ENCODE measurements at places on chromosomes 5 and 9.

DNA sequence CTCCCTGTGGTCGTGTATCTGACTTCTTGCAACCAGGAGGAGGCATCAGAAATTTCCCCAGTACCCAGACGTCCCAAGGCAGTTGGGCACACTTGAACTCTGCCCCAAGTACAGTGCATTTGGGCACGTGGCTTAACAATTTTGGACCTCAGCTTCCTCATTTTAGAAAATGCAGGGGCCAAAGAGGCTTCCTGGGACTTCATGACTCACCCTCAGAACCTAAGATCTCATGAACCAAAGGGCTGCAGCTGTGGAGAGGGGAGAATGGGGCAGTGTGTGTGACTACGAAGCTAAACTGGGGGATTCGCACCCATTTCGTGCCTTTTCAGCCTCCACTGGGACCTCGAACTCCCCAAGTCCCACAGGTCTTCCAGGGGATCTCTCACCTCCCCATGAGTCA, 59.2 kb downstream of the SYK start:
- DNase-seq, result no peak

GRCh38 chr5:1220831-1221230, 4.3 kb upstream of the SLC6A18 start:
- no peak for DNase-seq

GRCh38 chr5:87399720-87400119, 13.0 kb downstream of the CCNH start:
- no peak for DNase-seq

GRCh38 chr5:67358186-67358585, 161.6 kb upstream of the CD180 start:
- no peak for DNase-seq

DNA sequence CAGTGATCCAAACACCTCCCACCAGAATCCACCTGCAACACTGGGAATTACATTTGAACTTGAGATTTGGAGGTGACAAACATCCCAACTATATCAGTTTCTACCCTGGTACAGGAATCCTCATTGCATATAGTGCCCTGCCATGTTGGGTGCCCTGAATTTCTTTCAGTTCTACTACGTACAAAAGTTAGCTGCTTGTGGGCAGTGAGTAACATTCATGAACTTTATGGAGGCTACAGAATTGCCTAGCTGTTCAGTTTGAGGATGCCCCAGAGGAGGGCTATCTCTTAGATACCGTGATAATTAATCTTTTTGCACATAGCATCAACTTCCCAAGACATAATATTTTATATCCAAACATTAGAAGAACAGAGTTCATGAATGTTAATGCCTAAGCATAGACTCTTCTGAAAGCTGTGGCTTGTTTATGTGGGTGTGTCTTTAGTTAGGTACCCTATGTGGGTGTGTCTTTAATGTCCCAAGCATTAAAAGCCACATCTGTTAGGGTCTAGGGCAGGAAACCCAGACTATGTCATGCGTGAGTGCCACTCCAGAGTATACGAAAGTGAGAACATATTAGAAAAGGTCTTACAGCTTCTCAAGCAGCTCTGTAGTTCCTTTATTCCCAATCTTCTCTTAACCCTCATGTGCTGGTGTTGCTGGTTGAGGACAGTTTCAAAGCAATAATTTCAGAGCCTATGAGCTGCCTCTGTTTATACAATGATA, 47.0 kb upstream of the CHD1 start:
- DNase-seq, result no peak

- DNase-seq, result no peak
Observed at GRCh38 chr9:3281399-3281798, 244.4 kb downstream of the RFX3 start.

DNA sequence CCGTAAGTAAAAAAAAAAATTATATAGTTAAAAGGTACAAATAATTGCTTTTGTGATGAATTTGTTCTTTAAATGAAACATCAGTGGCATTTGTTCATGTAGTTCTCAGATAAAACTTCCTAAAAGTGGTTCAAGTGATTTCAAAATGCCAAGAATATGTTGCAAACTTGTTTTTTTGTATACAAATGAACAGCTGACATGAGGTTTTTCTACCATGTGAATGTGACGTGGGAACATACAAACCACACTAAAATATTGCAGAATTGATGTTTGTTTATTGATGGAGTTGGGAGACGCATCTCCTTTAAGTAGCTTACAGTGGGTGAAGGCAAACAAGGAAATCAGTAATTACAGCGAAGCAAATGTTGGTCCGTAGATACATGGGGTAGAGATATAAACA, 16.9 kb downstream of the BASP1 start:
- DNase-seq, result no peak

DNA sequence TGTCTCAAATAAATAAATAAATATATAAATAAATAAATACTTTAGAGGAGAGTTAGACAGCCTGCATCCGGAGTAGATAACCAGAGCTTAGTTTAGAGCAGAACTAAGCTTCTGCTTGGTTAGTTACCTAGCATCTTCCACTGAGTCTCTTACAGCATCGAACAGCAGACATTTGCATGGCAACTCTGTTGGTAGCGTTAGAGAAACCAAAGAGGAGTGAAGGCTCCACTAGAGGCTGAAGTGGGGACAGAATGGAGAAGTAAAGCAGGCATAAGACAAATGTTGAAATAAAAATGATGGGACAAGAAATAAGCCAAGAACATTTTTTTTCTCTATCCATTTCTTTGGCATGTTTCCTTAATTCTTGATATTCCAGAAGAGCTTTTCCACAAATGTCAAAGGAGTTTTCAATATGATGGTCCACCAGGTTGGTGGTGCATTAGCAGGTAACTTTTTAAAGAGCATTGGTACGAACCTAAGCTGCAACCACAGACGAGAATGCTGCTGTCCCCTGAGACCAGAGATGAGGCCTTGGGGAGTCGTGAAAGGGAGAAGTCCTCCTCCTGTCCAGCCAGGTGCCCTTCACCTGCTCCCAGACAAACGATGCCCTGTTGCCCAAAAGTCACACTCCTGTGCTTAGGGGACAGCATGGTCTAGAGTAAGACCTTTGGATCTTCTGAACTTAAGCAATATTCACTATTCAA, 438.3 kb downstream of the DIRAS2 start:
- DNase-seq, result no peak

- no peak for DNase-seq
Observed at GRCh38 chr9:129170229-129170628, 7.8 kb downstream of the IER5L start.

- no peak for DNase-seq
Observed at GRCh38 chr5:92633176-92633575, 947.8 kb downstream of the NR2F1-AS1 start.

- peak; percentile 53 for DNase-seq
Observed at GRCh38 chr5:43422143-43422542, 10.0 kb upstream of the CCL28 start.

- no peak for DNase-seq
Observed at GRCh38 chr5:57007344-57007743, 55.4 kb upstream of the MIER3 start.

DNA sequence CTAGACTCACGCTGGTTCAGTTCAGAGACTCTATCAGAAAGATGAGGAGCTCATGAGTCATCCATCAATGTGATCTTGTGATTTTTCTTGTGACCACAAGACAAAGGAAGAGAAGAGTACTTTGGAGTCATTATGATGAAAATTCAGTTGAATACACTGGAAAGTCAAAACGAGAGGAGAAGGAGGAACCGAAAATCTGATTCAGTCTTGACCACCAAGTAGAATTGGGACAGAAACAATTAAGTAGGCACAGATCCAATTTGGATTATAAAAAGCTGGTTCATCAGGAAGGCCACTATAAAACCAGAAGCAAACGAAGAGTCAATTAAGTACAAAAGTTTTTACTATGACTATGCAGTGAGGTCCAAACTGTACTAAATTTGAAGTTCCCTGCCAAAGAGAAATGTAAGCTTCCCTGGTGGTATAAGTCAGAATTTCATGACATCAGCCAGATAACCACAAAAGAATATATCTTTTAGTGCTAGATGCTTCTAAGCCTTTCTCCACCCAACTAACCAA, 90.9 kb downstream of the THBS4 start:
- no peak for DNase-seq

- DNase-seq, result no peak
Observed at GRCh38 chr5:175548626-175549311, 70.4 kb downstream of the SFXN1 start.

DNA sequence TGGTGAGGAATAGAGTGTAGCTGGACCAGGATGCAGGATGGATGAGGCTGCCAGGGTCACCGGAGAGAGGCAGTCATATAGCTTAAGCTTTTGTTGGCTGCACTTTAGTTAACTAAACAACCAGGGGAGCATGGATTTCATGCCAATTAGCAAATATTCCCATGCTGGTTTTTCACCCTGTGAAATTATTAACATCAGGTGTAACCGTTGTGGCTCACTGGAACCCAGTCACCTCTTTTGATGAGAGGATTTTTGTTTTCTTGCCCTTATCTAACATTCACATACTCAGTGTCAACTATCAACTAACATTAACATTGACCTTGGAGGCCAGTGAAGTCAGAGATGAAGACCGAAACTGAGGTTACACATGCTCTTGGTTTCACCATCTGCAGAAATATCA, 97.2 kb upstream of the BASP1 start:
- DNase-seq, result peak; percentile 26

DNA sequence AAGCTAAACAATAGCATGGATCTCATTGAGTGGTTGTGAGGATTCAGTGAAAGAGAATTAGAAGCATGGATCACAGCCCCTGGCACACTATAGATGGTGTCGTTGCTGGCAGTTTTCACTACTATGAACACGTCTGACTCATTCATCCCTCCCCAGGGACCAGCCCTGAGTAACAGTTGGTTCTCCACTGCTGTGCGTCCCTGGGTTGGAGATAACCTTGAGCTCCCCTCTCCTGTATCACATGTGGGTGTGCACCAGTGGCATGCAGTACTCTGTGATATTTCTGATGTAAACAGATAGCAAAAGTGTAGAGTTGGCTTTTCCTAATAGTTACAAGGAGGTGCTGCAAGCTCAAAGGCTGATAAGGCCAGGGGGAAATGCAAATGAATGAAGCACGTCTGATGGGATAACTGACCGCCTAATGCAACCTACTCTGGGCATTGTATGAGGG, 8.8 kb upstream of the LCP2 start:
- DNase-seq, result no peak

GRCh38 chr9:101148344-101148743, 119.8 kb downstream of the PLPPR1 start:
- no peak for DNase-seq

DNA sequence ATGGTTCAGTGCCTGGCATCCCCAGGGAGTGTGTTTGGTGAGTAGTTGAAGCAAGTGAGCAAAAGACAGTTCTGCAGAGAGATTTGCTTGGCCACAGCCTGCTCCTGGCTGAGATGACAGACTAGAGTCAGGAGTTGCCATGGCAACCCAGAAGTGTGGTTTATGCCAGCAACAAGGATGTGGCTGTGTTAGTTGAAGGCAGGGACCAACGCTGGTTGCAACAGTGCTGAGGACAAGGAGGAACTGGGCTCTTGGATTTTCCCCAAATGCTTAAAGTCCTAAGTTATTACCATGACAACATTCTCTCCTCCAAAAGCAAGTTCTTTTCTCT, 2.7 kb downstream of the NXNL2 start:
- DNase-seq, result peak; percentile 45

GRCh38 chr9:125996791-125997190, 249.6 kb downstream of the PBX3 start:
- no peak for DNase-seq

DNA sequence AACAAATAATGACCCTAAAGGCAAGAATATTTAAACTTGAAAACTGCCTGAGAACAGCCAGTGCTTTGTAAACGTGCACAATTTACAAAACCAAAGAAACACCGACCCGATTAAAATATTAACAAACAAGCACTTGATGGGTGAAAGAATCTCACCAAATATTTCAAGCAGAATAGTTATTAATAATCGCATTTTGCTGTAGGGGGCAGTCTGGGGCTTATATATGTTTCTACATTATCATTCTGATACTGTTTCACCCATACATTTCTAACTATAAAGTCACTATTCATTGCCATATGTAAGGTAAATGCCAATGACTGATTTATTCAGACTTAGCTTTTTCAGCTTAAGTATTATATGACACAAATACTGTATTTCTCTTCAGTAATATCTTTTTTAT, 37.7 kb downstream of the UBAP2 start:
- DNase-seq, result no peak

DNA sequence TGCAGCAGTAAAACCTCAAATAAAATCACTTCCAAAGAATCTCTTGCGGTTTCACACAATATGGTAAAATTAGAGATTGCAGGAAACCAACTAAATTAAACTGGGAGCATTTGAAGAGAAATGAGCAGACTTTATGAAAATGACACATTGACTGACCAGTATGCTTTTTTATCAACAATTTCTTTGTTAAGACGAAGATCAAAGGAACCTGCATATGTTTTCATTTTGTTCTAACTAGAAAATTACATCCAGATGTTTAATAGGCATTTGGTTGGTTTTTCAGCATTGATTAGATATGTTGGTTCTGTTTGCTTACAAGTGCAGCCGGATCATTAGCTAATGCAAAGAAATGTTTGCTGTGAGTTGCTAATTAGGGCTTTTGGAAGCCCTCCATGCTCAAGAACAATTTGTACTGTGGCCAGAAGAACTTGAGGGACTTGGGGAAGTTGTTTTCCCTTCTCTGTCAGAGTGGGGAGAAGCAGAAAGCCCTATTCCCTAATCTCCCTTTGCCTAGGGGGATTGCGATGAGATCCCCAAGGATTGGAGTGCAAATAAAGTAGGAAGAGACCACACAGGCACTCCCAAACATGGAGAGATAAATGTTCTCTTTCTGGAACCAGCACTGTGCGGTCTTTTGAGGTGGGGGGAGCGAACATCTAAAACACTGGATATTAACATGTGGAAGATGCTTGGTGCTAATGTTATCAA, 4.5 kb upstream of the TLE1 start:
- no peak for DNase-seq

DNA sequence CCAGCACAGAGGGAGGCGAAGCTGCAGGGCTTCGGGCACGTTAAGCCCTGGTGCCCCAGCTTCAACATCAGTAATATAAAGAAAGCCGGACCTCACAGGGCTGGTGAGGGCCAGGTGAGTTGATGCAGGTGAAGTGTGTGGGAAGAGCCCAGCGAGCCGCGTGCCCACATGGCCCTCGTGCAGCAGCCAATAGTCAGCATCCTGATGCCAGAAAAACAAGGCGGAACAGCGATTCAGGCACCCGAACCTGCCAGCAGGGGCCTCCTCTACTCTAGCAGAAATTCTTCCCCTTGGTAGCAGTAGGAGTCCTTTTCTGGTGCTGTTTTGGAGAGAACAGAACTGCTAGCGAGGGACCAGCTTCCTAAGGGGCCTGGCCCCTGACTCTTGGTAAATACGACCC, 7.8 kb downstream of the MED10 start:
- DNase-seq, result no peak

DNA sequence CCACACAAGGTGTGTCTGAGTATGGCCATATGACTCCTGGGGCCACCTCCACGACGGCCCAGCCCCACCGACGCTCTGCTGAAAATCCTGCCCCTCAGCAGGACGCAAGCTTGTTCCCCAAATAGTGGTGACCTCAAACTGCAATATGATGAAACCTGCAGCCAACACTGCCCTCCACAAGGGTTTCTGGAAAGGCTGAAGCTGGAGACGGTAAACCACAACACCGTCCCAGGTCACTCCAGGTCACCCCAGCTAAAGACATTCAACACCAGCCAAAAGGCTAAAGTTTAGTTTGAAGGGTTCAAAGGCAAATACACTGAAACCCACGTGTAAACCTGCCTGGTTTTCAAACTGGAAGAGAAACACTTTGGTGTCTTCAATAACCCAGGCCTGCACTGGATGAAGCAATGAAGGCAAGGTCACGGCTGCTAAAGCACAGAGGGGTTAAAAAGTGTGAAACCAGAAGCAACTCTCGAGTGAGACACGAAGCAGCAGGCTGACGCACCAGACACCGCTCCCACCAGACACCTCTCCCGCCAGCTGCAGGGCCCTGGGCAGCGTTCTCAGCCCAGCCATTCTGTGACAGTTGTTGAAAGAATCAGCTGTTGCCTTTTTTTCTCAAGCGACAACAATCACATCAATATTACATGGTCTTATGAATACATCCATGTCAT, 1.8 kb upstream of the LHX3 start:
- no peak for DNase-seq
